ENCODE measurements at places on chromosomes 12 and 14. TPM values are rescaled to one million over a fixed set of nuclear protein-coding genes. Genes with fewer than 3 reads are reported as not detected.

- no peak for DNase-seq
Measured at GRCh38 chr14:57889245-57889644, 23.4 kb upstream of the SLC35F4 start.

Gene LRIG3
- total RNA-seq, result 24.5 TPM

DNA sequence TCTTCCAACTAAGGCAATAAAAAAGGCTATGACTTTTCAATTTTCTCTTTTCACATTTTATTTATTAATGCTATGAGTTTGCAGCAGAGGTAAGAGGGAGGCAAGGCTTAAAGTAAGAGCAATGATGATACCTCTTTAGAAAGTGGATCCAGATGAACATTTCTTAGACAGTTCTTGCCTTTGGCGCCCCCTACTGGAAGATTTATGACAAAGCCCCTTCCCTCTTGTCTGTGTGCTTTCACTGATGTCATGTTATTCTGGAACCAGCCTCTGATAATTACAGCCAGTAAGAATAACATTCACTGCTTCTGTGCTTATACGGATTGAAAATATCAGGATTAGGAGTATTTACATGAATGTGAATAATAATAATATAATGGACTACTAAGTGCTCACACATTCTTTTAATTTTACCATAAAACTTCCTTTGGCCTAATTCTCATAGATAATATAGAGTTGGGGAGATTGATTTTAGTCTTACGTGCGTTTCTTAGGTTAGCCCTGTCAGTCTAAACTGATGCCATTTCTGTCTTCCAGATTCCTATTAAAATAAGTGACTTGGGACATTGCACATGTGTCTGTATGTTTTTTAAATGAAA is 1929.9 kb upstream of the SEL1L start:
- peak; percentile 54 for DNase-seq

DNA sequence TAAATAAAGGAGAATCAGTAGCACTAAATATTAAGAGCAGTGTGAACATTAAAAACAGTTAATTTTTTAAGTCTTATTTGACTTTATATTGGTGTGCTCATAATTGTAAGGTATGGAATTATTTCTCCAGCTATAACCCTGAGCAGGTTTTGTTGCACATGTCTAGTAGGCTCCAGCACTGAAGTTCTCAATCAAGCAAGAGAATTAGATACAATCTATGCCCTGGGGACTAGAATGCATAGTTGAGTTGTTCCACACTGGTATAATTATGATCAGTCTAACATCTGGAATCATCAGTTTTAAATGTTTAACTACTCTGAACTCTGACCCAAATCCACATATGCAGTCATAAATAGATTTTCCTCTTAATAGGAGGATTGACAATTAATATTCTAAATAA is 257.8 kb upstream of the ARHGAP5 start:
- no peak for DNase-seq

Gene TMEM121
- 12.3 TPM for total RNA-seq

Gene KLRK1
- not detected for total RNA-seq

DNA sequence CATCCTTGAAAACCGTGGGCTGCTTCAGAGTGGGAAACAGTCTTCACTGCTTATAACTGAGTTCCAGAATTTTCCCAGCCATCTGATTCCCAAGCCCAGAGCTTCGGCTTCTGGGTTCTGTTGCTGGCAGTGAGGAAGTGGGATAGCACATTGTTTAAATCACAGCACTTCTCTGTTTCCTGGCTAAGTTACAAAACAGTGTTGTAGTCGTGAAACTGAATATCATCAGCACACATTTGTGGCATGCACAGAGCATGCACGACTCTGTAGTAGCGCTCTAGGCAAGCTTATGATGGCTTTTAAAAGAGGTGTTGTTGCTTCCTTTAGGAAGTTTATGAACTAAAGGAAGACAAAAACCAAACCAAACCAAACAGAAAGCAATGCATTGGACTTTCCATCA is 1005.5 kb downstream of the NRXN3 start:
- DNase-seq, result no peak

DNA sequence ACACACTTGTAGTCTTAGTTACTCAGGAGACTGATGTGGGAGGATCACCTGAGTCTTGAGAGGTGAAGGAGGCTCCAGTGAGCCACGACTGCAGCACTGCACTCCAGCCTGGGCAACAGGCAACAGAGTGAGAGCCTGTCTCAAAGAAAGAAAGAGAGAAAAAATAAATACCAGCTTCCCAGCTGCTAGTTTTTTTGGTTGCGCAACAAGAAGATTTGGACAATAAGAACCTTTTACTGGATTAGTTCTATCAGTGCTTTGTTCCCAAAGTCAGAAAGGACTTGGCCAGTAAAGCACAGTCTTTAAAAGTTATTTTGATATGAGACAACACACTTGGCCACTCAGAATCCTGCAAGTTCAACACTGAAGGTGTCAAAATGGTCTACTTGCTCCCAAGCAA is 768.1 kb upstream of the LRFN5 start:
- DNase-seq, result no peak

Gene C12orf60
- total RNA-seq, result 2.9 TPM

DNA sequence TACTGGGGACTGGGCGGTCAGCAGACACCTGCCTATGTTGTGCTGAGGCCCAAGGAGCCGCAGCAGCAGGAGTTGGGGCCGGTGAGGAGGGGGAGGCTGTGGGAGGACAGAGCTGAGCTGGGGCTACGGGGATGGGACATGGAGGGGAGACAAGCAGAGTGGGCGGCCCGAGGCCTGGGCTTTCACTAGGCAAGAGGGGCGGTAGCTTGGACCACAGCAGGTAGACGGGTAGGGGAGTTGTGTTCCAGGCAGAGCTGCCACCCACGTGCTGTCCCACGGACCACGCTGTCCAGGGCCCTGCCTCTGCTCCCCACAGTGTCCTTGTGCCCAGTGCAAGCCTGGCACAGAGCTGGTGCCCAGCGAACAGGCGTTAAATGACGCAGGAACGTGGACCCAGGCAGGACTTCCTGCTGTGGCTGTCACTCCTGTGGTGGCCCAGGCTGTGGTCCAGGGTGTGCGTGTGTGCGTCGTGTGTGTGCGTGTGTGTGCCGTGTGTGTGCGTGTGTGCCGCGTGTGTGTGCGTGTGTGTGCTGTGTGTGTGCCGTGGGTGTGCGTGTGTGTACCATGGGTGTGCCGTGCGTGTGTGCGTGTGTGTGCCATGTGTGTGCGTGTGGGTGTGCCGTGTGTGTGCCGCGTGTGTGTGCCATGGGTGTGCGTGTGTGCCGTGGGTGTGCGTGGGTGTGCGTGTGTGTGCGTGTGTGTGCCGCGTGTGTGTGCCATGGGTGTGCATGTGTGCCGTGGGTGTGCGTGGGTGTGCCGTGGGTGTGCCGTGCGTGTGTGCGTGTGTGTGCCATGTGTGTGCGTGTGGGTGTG is 6.8 kb downstream of the CEP170B start:
- DNase-seq, result no peak

Gene ARF3
- 202 TPM for total RNA-seq

- DNase-seq, result no peak
Measured at GRCh38 chr12:89346741-89347324, 5.5 kb downstream of the DUSP6 start.

Gene ALDH6A1
- 30.3 TPM for total RNA-seq

DNA sequence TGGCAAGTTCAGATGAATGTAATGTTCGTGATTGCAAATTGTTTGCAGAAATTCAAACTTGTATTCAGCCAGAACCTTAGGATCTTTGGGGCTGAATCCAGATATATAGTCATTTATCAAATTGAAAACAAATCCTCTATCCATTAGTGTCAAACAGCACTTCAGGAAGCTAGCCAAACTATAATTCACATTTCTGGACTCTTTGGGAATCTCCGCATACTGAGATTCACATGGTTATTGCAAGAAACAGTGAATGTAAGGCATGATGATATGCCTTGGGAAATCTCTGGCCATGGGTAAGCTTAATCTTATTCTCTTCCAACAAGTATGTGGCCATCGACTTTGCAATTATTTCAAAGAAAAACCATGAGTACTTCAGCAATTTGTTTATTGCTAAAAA is 98.5 kb downstream of the KLHL28 start:
- no peak for DNase-seq

DNA sequence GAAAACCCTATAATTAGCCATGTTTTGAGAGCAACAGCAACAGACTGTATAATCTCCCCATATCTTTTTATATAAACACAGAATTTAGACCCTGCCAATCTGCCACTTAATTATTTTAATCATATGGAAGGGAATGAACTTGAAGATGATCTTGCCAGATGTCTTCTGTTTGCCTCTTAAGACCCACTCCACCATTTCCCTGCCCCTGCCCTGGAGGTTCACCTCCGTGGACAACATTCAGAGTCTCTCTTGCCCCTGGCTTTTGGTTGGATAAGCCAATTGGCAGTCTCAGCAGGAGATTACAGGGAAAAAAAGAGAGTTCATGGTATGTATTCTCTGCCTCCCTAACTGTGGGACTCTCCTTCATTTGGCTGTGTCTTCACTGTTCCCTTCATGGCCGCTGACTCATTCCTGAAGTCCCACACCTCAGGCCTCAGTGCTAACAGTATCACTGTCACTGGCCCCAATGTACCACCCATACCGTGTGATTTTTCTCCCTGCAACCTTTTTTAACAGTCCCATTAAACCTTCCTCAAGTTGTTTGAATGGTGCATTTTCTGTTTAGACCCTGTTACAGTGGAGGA is 184.8 kb downstream of the PIK3C2G start:
- DNase-seq, result no peak

- DNase-seq, result no peak
Measured at GRCh38 chr12:81956468-81956860, 197.3 kb upstream of the PPFIA2 start.

DNA sequence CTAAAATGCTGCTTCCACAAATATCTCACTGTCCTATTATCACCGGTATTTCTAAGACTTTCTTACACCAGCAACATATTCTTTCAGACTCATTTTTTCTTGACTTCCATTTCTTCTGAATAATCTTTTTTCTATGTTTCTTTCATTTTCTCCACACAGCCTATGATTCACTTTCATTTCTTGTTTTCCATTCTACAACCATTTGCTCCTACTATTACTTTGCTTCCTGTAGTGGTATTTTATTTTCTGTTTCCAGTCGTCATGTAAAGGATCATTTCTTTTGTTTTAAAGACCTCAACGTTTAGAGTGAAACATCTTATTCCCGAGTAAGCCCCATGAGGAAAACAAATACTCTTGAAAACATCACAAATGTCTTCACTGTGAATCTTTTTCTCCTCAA is 182.2 kb upstream of the MDGA2 start:
- no peak for DNase-seq

Gene HSPB8
- total RNA-seq, result 0.58 TPM

- no peak for DNase-seq
Measured at GRCh38 chr12:62834971-62835547, 99.9 kb downstream of the PPM1H start.

Gene EFS
- 104 TPM for total RNA-seq

Gene CIT
- 80.6 TPM for total RNA-seq

DNA sequence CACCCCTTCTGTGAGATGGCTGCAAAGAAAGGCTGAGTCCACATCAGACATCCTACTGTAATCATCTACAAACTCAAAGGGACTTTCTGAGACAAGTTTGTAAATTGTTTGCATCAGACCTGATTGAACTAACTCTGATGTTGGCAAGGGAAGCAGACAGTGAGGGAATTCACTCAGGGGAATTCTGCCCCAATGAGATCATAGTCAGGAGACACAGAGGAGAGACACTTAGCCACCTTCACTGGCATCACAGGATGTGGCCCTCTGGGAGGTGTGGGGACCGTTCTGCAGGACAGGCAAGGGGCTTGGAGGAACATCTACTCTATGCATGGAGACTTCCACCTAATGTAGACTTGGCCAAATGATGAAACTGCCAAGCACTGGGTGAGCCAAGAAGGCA is 70.7 kb upstream of the DDX11 start:
- no peak for DNase-seq

- no peak for DNase-seq
Measured at GRCh38 chr12:4154672-4155225, 118.8 kb upstream of the CCND2 start.

Gene RBM25
- 119 TPM for total RNA-seq
